Hair follicle dermal papilla cell (primary cell): ENCODE measurements at places on chromosomes 16 and 17. TPM values are rescaled to one million over a fixed set of nuclear protein-coding genes. Genes with fewer than 3 reads are reported as not detected.

CMTM1 gene
- 3.4 and 3.6 TPM in 2 replicates for total RNA-seq

NLRC5 gene
- 60.2 and 61.2 TPM in 2 replicates for total RNA-seq

KCNG4 gene
- not detected in 2 replicates for total RNA-seq

ATP2A3 gene
- total RNA-seq, result 0.32 and 0.85 TPM in 2 replicates

TMC8 gene
- not detected in 2 replicates for total RNA-seq

CLDN7 gene
- total RNA-seq, result 0.24 and 1.8 TPM in 2 replicates

PRAC1 gene
- not detected in 2 replicates for total RNA-seq

NPW gene
- total RNA-seq, result not detected in 2 replicates

TMIGD1 gene
- total RNA-seq, result not detected in 2 replicates

CD79B gene
- 0.16 and 0.24 TPM in 2 replicates for total RNA-seq

C16orf96 gene
- total RNA-seq, result under 0.01 and 0.12 TPM in 2 replicates

GDPD1 gene
- total RNA-seq, result 0.97 and 1.2 TPM in 2 replicates

AIPL1 gene
- under 0.01 TPM in 1 of 2 replicates, not detected in the other for total RNA-seq

SLC47A1 gene
- 4.3 and 5.2 TPM in 2 replicates for total RNA-seq

PLA2G10 gene
- total RNA-seq, result not detected in 2 replicates

TADA2A gene
- 14.7 and 16.1 TPM in 2 replicates for total RNA-seq

SP6 gene
- 0.12 and 0.16 TPM in 2 replicates for total RNA-seq

ABCA6 gene
- 27.1 and 28.6 TPM in 2 replicates for total RNA-seq

KIAA0753 gene
- 13.2 and 26.0 TPM in 2 replicates for total RNA-seq

CORO7 gene
- total RNA-seq, result 23.7 and 26.1 TPM in 2 replicates

MOSMO gene
- 16.0 and 21.1 TPM in 2 replicates for total RNA-seq

MMP2 gene
- 1,404 and 1,854 TPM in 2 replicates for total RNA-seq

SLC5A11 gene
- total RNA-seq, result 0.12 TPM in 1 of 2 replicates, not detected in the other

SMCR8 gene
- total RNA-seq, result 24.8 and 28.1 TPM in 2 replicates

SALL1 gene
- 0.36 and 0.81 TPM in 2 replicates for total RNA-seq

KRTAP9-8 gene
- total RNA-seq, result not detected in 2 replicates
